ENCODE measurements at places on chromosomes 6 and 20.
A peak's percentile ranks its signal among the peaks of the same experiment; 100 is the strongest.

- no peaks in the 10 kb centered on the region for H3K4me1 ChIP-seq
- H3K27ac ChIP-seq, result peak overlapping the region; percentile 72
- H3K27me3 ChIP-seq, result no peaks in the 10 kb centered on the region
- H3K4me3 ChIP-seq, result no peak overlapping the region
- H3K36me3 ChIP-seq, result no peaks in the 10 kb centered on the region
- DNase-seq, result no peak
Measured at GRCh38 chr6:39812496-39812852, 20.3 kb downstream of the DAAM2 start.

DNA sequence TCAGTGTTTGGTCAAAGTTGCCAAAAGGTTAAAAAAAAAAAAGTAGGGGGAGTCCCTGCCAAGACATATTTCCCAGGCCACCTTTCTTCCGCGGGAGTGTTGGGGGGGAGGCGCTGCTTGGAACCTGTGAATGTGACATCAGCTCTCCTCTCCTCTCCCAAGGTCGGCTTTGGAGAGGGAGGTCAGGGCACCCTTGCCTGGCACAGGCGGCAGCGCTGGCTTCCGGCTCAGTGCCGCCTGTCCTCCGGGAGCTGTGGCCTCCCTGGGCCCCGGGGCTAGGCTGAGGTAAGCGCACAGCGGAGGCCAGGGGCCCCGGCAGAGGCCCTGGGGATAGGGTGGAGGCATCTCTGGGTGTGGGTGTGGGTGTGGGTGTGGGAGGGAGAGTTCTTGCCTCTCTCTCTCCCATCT, 1.9 kb upstream of the EDN1 start:
- H3K4me3 ChIP-seq, result no peak overlapping the region
- H3K4me1 ChIP-seq, result peaks cover 23% of the 10 kb centered on the region
- peak overlapping the region; percentile 16 for H3K27ac ChIP-seq
- H3K36me3 ChIP-seq, result no peaks in the 10 kb centered on the region
- no peak for DNase-seq

GRCh38 chr6:136975089-136975715, 53.1 kb downstream of the SLC35D3 start:
- no peak overlapping the region for H3K27ac ChIP-seq
- no peak overlapping the region for H3K4me3 ChIP-seq
- no peaks in the 10 kb centered on the region for H3K4me1 ChIP-seq
- DNase-seq, result no peak

DNA sequence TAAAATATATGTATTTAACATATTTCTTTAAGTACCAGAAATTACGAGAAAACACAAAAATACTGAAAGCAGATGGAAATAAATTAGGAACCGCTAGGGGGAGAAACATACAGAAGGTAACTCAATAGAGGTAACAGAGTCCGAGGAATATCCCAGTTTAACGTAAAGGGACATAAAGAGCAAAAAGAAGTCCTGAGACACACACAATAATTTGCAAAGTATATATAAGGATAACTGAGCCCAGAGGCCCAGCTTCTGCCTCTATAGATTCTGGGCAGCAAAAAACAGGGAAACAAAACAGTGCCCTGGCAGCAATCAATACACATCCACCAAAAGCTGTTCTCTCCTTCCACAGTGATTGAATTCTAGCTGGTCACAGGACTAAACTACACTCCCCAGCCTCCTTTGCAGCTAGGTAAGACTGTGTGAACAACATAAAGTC, 15.1 kb downstream of the TBC1D32 start:
- DNase-seq, result no peak
- H3K4me1 ChIP-seq, result no peaks in the 10 kb centered on the region

Data from tibial artery (tissue), 4 donors.